HuH-7 (cell line): ENCODE measurements at places on chromosomes 5 and 9.

GRCh38 chr5:40841068-40841805 lies at the start of gene CARD6:
Gene CARD6 (plus strand): TSS chr5:40841367. CDS start chr5:40841383, 16 bp downstream.
- no peak for DNase-seq

- DNase-seq, result no peak
Measured at GRCh38 chr5:20300110-20300509, 312.1 kb upstream of the CDH18 start.

GRCh38 chr5:74684900-74685851 lies at the start of gene HEXB:
Gene HEXB (plus strand): TSS chr5:74685233. CDS start chr5:74685261, 28 bp downstream.
- peak; percentile 83 for DNase-seq

- DNase-seq, result no peak
Measured at GRCh38 chr5:14416621-14417275, 164.8 kb upstream of the OTULINL start.

- DNase-seq, result no peak
Measured at GRCh38 chr9:106277966-106278365, 583.6 kb downstream of the TMEM38B start.

DNA sequence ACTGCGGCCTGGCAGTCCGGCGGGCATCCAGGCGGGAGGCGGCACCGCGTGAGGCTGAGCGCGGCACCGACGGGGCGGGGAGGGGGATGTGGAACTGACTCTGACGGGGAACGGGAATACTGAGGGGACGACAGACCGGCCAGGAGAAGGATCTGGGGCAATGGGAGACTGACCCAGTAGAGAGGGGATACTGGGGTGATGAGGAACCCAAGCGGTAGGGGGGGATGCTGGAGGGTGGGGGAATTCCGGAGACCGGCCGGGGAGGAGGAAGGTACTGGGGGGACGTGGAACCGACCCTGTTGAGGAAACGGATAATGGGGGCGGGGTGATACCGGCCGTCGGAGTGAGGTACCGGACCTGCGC lies 423 bp downstream of the IPPK start:
- DNase-seq, result peak; percentile 23

DNA sequence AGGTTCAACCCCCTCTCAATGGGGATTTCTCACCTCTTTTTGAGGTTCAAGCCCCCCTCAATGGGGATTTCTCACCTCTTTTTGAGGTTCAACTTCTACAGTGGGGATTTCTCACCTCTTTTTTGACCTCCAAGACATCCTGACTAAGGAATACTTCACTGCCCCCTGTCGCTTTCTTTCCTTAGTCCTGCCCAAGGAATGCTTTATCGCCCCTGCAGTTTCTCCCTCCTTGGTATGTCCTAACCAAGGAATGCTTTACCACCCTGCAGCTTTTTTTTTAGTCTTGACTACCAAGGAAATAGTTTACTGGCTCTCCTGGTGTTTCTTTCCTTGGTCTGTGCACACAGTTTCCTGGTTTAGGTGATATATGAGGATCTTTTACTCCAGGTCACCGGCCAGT lies 9.6 kb upstream of the IRGM start:
- DNase-seq, result no peak

DNA sequence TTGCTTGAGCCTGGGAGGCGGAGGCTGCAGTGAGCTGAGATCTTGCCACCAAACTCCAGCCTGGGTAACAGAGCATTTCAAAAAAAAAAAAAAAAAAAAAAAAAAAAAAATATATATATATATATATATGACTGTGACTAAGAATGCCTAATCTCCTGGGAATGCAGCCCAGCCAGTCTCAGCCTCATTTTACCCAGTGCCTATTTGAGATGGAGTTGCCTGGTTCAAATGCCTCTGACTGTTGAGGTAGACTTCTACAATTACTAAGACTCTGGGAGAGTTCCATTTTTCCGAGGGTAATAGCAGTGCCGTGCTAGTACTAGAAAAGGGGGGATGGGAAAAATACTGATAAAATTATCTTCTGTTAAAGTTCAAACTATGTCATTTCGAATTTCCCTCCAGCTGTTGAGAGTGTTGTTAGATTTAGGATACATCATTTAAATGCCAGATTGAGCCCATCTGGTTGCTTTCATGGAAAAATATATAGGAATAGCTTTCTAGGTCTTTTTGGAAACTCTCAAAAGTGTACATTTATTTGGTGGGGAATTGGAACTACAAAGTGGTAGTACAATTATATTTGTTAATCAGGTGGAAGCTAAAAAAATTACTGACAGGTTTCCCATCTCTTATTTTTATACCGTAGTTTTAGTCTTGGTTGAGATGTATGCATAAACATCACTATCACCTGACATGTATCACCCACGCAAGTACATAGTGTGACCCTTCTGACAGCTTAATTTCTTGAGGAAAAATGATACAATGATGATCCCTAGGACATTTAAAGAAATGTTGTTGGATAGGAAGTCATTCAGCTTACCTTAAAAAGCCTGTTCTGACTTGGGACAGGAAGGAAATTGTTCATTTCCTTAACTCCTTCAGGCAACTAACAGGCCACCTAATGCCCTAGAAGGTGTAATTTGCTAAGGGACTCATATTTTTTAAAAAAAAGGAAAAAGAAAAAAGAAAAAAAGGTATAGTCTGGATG lies 214.9 kb downstream of the ADAMTSL1 start:
- DNase-seq, result no peak
